ENCODE measurements at places on chromosomes 12 and 14.

- no peak for DNase-seq
Observed at GRCh38 chr12:52682938-52683574, 2.8 kb upstream of the KRT1 start.

GRCh38 chr14:91883753-91884152 lies 16.4 kb upstream of the TC2N start:
- no peak for DNase-seq

DNA sequence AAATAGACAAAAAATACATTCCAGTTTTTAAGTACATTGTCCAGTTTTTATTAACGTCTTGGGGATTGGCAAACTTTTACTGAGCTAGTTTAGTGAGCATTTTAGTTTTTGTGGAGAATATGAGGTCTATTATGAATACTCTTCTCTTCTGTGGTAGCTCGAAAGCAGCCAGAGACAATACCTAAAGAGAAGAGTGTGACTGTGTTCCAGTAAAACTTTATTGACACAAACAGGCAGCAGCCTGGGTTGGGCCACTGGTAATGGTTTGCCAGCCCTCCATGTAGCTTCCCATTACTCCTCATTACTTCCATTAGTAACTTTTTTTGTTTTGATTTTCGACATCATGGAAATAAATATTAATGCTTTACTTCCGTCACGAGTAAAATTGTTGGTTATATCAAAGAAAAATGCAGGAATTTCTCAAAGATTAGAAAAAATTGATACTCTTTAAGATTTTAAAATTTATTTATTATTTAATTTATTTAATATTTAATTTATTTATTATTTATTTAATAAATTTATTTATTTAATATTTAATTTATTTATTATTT lies 19.6 kb downstream of the RMST start:
- DNase-seq: no peak

GRCh38 chr12:43676183-43676813 lies 82.3 kb downstream of the PUS7L start:
- DNase-seq: no peak

- DNase-seq: no peak
Observed at GRCh38 chr12:90969346-90969745, 14.4 kb upstream of the CCER1 start.

- no peak for DNase-seq
Observed at GRCh38 chr14:96564389-96564788, 62.2 kb downstream of the PAPOLA start.

DNA sequence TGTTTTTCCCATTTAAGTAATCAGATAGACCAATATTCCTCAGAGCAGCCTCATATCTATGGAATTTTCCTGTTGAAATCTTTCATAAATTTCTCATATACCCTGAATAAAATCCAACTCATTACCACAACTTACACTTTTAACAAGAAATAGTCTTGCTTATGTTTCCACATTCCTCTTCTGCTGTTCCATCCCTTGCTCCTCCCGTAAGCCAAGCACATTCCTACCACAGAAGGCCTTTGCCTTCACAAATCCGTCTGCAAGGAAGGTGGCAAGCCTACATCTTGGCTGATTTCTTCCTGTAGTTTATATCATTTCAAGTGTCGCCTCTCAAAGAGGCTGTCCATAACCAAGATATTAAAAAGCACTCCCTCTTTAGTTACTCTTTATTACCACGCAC lies 127.7 kb downstream of the C12orf50 start:
- DNase-seq: no peak

- DNase-seq: no peak
Observed at GRCh38 chr12:50636505-50636904, 127.4 kb upstream of the ATF1 start.

GRCh38 chr12:67593041-67593440 lies 55.5 kb upstream of the DYRK2 start:
- no peak for DNase-seq

GRCh38 chr12:6265038-6265405 lies 45.5 kb upstream of the PLEKHG6 start:
- DNase-seq: no peak

- no peak for DNase-seq
Observed at GRCh38 chr12:129005829-129006228, 152.6 kb downstream of the GLT1D1 start.

- no peak for DNase-seq
Observed at GRCh38 chr12:109461846-109462756, 15.0 kb downstream of the KCTD10 start.

DNA sequence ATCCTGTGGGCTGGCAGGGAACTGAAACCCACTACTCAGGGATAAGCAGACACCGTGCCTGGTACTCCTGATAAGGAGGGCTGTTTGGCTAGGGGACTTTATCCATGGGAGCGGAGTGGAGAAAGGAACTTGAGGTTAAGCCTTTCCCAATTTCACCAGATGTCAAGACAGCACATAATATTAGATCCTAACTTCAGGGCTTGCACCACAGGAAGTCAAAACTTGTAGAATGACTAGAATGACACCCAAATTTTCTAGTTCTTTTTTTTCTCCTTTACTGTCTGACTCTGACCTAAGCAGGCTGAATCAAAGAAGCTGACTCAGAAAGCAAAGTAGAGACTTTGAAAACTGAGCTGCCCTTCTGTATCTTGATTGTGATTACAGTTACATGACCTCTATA lies 7.1 kb upstream of the CGRRF1 start:
- DNase-seq: no peak

GRCh38 chr14:37403626-37404025 lies 191.4 kb downstream of the FOXA1 start:
- DNase-seq: no peak

All from stimulated activated CD8-positive, alpha-beta memory T cell treated with anti-CD3 and anti-CD28 coated beads, Interleukin-2, amount 100 ng/mL, for 48 hours (primary cell).